ENCODE measurements at places on chromosomes 16 and 17.

- peak; percentile 10 for DNase-seq
These were observed 221.5 kb upstream of the SOX9 start for GRCh38 chr17:71899317-71899716.

DNA sequence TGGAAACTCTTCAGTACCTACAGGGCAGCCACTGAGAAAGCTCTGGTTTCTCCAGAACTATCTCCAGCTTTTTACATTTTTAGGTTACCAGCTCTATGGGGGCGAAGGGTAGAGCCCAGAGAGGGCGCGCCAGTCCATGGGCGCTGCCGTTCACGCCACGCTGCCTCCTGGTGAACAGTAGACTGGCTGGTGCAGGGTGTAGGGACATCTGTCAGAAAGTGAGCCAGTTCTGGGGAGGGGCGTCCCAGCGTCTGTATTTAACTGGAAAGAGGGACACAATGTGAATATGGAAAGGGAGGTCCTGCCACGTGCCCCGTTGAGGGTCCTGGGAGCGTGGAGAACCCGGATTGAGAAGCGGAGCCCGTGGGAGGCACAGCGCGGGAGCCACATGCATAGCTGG is 16.4 kb upstream of the CLEC18A start:
- DNase-seq: no peak

DNA sequence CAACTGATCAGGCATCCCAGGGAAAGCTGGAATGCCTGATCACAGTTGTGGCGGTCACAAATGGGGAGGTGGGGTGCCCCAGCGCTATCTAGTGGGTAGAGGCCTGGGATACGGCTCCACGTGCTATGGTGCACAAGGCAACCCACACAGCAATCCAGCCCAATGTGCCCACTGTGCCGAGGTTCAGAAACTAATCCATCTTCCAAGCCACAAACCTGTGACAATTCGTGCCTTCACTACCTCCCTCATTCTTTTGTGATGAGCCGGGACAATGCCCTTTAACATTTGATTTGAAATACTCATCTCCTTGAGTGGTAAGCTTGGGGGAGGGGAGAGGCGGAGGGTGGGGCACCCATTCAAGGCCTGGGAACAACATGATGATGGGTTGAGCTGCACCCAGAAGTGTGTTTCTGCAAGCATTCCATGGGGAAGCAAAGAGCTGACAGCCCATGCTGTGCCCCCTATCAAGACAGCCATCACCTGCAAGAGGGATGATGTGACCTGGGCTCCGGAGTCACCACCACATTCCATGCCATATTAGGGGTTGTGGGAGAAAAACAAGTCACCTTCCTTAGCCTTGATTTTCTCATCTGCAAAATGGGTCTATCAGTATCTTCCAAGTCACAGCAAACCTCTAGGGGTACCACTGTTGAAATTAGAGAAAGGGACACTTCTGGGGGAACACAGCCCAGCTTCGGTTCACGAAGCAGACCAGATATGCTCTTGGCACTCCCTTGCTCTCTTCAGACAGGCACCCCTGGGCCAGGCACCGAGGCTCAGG is 3.7 kb downstream of the ELOB start:
- peak; percentile 26 for DNase-seq

DNA sequence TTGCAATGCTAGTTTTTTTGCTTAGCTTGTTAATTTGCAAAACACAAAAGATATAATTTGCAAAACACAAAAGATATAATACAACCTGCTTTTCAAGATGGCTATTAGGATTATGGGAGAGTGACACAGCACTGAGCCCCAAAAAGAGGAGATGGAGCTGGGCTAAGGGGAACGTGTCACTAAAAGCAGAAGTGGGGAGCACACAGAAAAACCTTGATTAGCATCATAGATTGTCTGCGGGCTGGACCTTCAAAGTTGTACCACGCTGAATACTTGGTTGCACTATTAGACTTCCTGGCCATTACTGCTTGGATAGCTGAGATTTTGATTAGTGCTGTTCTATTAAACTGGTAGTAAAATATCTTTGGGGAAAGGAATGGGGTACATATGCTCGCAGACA is 36.2 kb downstream of the KCNJ16 start:
- DNase-seq: no peak

DNA sequence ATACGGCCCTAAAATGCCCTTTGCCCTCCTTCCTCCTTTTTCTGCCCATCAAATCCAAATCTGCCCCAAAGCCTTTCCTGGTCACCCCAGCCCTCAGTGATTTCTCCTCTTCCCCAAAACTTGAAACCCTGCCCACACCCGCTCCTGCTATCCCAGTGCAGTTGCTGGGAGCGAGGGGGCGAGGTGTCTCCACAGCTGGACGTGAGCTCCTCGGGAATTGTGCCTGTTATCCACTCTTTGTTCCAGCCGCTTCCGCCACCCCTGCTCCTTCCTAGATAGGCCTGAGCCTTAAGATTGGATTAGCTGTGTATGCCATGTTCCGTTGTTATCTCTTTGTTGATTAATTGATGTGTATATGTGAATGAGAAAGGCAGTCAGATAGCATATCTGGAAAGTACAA is 2.6 kb upstream of the KRT35 start:
- DNase-seq: no peak

- DNase-seq: no peak
These were observed 260.7 kb downstream of the MAF start for GRCh38 chr16:79339863-79340262.

GRCh38 chr16:84453061-84453752 is 51.3 kb downstream of the MEAK7 start:
- no peak for DNase-seq

- no peak for DNase-seq
These were observed 154.4 kb downstream of the ABCA8 start for GRCh38 chr17:68800751-68801150.
